ENCODE measurements at places on chromosomes 1 and 21.
A peak's percentile ranks its signal among the peaks of the same experiment; 100 is the strongest.

DNA sequence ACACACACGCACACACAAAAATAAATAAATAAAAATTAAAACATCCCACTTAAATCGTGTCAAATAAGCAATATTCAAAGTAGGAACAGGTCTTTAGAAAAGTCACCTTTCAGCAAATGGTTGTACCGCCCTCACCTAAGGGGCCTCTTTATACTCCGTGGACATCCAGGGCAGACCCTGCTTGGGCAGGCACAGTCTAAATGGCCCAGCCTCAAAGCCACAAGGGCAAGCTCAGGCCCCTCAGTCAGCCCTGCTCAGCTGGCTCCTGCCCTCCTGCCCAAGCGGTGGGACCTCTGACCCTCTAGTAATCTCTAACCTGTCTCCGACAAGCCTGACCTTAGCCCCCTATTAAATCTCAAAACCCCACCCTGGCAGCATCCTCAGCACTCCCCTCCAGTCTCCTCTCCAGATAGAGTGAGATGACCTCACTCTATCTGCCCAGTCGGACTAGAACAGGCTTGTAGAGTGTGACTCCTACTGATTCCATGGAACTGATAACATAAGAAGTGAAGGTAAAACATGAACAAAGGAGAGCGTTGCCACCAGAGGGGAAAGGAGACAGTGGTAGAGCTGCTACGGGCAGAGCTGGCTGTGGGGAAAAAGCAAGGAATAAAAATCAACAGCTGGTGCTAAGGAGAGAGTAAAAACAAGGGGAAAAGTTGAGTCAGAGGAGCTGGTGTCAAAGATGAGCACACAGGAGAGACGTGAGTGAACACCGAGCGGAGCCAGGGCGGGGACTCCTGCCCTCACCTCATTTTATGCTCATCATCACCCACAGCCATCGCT, 36.0 kb downstream of the SIPA1L2 start:
- no peak for DNase-seq

- no peak for DNase-seq
These were observed 492 bp upstream of the PGM1 start for GRCh38 chr1:63592536-63593302.

- peak; percentile 92 for DNase-seq
These were observed 131.9 kb upstream of the LYPLAL1 start for GRCh38 chr1:219041818-219042217.

GRCh38 chr1:192557841-192558595, 17.6 kb upstream of the RGS1 start:
- peak; percentile 23 for DNase-seq

DNA sequence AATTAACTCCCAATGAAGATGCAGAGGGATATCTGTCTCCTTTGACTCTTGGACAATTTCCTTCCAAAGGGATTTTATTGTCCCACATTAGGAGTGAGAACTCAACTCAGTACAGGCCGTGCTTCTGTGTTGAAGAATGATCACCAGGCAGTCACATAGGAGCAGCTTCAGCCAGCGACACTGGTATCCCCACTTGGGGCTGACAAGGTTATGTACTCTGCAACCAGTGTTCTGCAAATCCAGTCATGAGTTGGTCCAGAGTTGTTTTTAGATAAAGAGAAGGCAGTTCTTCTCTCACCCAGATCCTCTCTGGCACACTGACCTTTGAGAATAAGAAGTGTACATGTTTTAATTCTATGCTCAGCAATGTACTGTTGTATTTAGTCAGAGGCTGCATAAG, 415.8 kb downstream of the SETD4 start:
- DNase-seq: no peak

DNA sequence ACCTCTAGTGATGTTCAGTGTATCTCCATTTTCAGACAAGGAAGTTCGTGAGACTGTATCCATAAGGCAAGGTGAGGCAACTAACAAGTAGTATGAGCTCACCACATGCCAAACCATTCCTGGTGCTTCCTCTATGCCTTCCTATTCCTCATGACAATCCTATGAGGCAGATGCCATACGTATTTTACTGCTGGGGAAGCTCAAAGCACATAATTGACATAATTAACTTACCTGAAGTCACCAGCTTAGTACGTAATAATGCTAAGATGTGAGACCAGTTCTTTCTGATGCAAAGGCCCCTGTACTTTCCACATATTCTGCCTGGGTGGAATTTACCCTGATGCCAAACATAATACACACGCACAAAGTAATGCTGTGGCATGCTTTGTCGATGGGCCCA, 83.6 kb upstream of the NFIA start:
- DNase-seq: no peak

GRCh38 chr1:21299780-21300395, 9.6 kb upstream of the ECE1 start:
- DNase-seq: no peak

- DNase-seq: no peak
These were observed 272.5 kb downstream of the RRAGC start for GRCh38 chr1:38586993-38587646.

GRCh38 chr1:101816262-101816661, 180.5 kb downstream of the OLFM3 start:
- no peak for DNase-seq

GRCh38 chr21:39073717-39074116, 109.5 kb downstream of the PSMG1 start:
- no peak for DNase-seq

GRCh38 chr1:221782970-221783369, 41.1 kb upstream of the DUSP10 start:
- DNase-seq: no peak

DNA sequence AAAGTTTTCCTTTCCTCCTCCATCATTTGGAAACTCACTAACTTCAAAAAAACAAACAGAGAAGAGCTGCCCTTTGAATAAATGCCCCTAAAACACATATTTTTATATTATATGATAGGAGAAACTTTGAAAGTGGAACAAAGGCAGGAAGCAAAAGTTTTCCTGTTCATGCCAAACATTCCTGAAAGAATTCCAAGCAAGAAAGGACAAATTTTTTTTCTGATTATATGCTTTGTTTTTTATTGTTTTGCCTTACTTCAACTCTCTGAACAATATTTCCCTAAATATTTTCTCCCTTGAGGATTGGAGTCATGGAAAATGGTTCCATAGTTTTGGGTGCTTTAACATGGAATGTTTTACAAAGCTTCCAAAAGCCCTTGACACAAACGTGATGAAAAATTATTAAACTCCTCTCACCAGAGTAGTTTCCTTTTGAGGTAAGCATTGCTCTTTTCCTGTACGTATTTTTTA, 638.5 kb upstream of the CAMK1G start:
- no peak for DNase-seq

DNA sequence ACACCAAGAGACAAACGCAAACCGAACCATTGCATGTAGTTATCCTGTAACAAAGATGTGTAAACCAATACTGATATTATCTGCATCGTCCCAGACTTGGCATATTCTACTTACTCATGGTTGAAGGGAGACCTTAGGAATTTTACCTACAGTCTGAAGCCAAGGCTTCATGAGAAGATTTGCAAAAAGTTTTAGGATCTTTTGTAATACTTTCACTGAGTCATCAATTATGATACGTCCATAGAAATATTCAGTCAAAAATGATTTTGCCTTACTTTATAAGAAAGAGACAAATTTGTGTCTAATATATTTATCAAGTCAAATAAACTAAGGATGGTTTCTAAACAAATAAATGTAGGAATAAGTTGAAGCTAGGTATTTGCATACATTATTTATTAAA, 1176.1 kb upstream of the ADGRL2 start:
- DNase-seq: no peak

DNA sequence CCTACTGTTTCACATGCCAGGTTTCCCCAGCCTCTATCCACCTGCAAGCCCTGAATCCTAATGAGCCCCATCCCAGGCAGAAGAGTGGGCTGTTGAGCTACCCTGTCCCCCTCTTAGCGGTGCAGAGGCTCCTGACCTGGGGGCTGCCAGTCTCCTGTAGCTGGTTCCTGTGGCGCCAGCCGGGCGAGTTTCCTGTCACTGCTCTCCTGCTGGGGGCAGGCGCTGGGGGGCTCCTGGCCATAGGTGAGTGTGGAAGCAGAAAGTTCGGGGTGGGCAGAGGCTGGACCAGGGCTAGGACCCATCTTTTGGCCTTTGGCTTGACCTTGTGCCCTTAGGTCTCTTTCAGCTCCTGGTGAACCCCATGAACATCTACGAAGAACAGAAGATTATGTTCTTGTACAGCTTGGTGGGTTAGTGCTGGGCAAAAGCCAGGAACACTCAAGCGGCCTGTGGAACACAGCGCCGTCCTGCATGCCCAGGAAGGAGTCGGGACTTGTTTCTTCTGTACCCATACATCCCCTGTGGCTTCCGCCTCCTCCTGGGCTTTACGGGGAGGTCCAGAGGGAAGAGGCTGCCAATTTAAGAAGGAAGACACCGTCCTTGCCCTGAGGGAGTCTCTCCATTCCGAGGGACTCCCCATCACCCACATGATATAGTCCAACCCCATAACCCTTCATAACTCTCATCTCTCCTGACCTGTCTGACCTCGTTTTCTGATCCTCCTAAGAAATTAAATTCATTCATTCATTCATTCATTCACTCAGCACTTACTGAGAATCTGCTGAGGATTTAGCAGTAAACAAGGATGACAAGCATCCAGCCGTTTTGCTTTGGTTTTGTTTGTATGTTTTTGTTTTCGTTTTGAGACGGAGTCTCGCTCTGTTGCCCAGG, 939 bp downstream of the DCST1 start:
- DNase-seq: no peak

- DNase-seq: no peak
These were observed 77.7 kb downstream of the ZBTB18 start for GRCh38 chr1:244128591-244129383.

DNA sequence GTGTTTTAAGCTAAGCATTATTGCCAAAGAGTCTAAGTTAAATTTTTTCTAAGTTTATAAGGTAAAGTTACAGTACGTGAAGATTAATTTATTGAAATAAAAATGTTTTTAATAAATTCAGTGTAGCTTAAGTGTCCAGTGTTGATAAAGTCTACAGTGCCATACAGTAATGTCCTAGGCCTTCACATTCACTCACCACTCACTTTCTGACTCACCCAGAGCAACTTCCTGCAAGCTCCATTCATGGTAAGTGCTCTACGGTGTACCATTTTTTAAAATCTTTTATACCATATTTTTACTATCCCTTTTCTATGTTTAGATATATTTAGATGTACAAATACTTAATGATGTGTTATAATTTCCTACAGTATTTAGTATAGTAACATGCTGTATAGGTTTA, 173.2 kb downstream of the CACNA1E start:
- DNase-seq: no peak

- no peak for DNase-seq
These were observed 125.2 kb downstream of the ZNF648 start for GRCh38 chr1:181936269-181936668.

GRCh38 chr1:212254853-212255363, 30.3 kb upstream of the PPP2R5A start:
- DNase-seq: no peak

DNA sequence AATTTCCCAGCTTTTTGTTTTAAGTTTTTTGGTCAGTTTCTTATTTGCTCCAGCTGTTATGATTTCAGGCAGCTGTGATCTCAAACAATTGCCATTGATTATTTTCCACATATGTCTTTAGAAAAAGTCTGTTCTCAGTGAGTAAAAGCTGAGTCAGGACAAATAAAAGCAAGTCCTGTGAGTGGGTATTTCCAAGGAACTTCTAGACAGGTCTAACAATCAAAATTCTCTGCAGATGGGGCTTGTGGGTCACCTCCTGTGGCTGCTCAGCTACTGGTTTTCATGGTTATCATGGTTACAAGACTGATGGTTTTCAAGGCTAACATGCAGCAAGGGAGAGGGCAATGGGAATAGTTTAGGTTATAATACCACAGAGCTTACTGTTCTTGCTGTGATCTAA, 585.7 kb downstream of the LMO4 start:
- DNase-seq: no peak

DNA sequence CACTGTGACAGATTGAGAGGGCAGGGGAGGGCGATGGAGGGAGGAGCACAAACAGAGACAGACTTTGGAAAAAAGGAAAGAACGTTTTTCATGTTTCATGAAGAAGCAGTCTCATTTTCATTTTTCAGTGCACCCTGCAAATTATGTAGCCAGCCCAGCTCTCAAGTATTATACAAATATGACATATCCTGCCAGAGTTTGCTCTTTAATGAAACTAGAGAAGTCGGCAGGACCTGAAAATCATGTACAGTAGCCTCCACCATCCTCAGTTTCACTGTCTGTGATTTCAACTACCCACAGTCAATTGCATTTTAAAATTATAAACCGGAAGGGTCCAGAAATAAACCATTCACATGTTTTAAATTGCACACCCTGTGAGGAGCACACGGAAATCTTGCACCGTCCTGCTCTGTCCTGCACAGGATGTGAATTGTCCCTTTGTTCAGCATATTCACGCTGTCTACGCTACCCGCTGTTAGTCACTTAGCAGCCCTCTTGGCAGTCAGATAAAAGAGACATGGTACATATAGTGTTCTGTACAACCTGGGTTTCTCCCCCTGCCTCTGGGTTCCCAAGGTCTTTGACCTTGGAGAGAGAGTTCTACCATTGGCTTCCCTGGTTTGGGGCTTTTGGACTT, 13.6 kb upstream of the ADARB1 start:
- DNase-seq: no peak

DNA sequence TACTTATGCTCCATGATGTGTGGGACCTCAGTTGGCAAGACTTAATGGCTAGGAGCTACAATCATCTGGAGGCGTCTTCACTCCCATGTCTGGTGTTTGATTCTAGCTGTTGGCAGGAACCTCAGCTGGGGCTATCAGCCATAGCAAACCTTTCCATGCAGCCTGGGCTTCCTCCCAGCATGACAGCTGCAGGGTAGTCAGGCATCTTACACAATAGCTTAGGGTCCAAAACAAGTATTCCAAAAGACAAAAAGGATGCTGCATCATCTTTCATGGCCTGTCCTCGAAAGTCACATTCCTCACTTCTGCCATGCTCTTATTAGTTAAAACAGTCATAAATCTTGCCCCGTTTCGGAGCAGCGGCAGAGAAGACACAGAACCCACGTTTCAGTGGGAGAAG, 90.9 kb downstream of the LRRC8C start:
- no peak for DNase-seq

DNA sequence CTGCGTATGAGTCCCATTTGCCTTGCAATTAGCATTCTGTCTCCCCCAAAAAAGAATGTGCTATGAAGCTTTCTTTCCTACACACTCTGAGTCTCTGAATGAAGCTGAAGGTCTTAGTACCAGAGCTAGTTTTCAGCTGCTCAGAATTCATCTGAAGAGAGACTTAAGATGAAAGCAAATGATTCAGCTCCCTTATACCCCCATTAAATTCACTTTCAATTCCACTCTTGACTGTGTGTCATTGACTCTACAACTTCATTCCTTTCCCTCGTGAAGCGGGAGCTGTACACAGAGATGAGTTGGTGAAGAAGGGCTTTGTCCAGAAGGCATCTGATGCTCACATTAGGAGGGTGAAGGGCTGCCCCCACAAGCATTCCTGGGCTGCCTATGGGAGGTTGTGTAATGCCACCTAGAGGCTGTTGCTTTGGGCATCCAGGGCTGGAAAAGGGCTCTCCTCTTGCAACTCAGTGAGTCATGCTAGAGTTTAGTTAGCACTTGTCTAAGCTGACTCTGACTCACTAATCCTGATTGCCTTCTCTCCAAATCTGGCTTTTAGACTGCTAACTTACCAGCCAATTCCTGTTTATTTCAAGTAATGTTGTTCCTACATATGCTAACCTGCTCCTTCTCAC, 1.8 kb downstream of the SPRR1B start:
- peak; percentile 4 for DNase-seq
